Fibroblast of skin of right biceps (primary cell): ENCODE measurements at places on chromosomes 13 and 19.

- DNase-seq: no peak
These were observed 99.2 kb downstream of the SLC7A1 start for GRCh38 chr13:29496241-29496712.

GRCh38 chr19:47842941-47843340 lies 16.1 kb upstream of the TPRX2 start:
- DNase-seq: no peak

DNA sequence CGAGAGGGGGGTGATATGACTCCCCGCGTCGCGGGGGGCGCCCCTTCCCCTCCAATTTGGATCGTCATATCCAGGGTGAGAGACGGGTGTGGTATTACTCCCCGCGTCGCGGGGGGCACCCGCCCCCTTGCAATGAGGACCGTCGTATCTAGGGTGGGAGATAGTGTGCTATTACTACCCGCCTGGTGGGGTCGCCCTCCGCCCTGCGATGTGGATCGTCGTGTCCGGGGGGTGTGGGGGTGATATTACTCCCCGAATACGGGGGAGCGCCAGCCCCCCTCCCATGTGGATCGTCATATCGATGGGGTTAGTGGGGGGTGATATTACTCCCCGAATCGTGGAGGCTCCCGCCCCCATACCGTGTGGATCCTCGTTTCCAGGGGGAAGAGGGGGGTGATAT lies 29.2 kb upstream of the RGCC start:
- DNase-seq: no peak

DNA sequence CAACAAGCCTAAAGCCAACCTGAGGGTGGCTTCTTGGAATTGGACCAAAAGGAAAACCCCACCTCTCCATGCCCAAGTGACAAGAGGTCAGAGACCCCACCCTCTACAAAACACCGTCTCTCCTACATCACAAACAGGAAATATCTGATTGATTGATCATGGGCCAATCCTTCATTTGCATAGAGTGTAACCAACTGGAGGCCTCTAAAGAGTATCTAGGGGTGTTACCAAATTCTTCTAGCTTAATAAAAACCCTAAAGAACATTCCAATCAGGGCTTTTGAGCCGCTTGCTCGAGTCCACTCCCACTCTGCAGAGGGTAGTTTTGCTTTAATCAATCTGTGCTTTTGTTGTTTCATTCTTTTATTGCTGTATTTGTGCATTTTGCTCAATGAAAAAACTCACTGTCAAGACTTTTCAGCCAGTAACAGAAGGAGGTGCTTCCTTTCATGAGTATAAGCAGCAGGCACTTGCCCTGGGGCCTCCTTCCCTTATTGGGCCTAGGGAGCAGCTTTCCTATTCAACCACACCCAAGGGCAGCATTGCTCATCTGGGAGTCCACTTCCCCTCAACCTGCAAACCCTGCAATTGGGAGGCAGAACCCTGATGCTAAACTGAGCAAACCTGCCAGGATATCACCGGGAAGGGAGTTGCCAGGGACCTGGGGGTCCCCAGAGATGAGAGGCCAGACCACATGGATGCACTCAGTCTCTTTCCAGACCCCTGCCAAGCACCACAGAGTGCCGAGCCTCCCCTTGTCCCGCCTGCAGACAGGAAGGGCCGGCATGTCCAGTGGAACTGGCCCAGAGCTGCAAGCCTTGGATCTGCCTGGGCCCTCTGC lies 154.3 kb upstream of the VSTM2B start:
- no peak for DNase-seq

GRCh38 chr19:50563597-50563996 lies 4.6 kb downstream of the LRRC4B start:
- no peak for DNase-seq

GRCh38 chr19:6276447-6276846 lies 3.3 kb downstream of the MLLT1 start:
- peak; percentile 88 for DNase-seq

DNA sequence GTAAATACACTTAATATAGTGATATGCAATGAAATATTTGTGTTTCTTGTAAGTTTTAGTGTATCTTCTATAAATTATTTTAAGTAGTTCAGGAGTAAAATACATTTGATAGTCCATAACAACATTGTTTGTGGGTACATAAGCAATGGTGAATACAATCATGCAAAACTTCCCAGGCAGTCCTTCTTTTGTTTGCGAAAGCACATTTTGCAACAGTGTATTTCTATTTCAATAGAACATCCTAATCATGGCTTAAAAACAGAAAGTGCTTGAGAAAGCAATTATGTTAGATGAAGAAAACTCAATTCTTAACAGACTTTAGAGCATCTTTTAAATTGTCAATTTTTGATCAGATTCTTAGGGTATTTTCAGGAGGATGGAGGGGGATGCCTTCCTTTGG lies 155.6 kb downstream of the POSTN start:
- no peak for DNase-seq

DNA sequence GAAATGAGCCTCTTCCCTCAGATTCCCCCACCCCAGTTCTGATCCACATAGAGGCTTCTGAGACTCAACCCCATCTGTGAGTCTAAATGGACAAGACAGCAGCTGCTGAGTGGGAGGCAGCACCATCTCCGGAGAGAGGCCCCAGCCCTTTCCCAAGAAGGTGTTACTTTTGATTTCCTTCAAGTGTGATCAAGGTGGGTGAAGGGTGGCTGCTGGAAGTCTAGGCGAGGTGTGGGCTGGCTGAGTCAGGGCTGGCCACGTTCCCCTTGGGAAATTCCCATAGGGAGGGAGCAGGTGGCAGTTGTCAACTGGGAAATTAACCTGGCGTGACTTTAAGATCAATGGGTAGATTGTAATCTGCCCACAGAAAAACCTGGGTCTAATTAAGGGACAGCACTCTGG lies 148.0 kb downstream of the FOXO1 start:
- DNase-seq: no peak

DNA sequence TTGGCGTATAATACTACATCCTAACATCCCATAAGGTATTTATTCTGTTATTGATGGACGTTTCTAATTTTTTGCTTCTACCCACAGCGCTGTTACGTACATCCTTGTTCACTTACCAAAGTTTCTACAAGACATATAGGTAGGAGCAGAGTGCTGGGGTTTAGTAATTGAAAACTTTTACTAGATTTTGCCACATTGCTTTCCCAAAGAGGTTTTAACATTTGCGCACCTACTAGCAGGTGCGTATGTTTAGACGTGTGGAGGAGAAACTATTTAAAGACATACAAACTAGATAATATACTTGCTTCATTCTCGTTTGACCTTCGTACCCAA lies 559 bp upstream of the RPL21 start:
- DNase-seq: no peak

DNA sequence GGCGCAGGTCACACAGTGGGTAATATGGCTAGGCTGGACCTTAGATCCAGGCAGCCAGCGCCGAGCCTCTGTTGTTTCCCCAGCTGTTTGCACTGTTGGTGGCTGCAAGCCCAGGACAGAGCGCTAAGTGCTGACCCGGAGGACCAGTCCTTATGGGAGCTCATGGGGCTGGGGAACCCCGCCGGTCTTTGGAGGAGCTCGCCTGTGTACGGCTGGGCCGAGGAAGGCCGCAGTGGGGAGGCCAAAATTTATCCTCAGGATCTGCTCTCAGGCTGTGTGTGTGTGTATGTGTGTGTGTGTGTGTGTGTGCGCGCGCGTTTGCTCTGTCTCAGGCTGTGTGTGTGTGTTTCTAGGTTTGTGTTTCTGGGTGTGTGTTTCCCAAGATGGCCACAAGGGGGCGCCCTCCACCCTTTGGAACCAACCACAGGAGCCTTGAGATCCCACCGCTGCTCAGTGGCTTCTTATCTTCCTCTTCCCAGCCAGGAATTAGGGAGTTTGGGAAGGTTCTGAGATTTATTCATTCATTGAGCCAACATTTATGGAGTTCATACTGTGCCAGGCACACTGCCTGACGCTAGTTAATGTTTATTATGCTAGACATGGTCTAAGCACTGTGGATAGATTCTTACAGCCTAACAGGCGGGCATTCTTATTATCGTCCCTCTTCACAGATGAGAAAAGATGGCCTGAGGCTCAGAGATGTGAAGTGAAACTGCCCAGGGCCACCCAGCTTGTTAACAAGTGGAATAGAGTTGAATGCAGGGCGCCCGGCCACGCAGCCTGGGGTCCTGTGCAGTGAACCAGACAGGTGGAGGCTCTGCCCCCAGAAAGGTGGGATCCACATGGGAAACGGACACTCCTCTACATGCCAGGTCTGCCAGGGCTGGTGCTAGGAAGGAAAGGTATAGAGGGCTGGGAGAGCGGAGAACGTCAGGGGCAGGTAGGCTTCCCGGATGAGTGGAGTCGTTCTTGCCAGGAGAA lies 13.0 kb downstream of the PGLYRP1 start:
- peak; percentile 66 for DNase-seq

- DNase-seq: no peak
These were observed 209.4 kb downstream of the ITGBL1 start for GRCh38 chr13:101661839-101662238.

DNA sequence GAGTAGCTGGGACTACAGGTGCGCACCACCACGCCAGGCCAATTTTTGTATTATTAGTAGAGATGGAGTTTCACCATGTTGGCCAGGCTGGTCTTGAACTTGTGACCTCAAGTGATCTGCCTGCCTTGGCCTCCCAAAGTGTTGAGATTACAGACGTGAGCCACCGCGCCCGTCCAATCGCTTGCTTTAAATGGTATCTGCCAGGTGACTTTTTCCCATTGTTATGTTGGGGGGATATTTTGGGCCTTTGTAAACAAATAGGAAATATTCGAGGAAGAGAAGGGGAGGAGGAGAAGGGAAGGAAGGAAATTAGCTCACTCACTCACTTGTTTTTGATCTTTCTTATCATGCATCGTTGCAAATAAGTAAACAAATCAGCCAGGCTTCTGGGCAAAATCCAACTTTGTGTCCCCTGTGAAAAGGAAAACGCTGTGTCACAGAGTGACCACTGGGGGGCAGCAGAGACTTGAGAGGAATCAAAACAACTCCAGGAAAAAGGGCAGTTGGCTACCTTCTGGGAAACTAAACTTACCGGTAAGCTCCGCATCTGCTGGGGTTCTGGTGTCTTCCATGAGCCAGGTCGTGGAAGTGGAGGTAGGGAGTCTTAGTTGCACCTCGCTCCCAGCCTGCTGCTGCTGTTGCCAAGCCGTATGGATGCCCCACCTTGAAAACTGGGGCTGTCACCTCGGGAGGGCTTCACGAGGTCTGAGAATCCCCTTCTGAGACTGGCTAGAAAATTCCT lies 9.3 kb upstream of the RANBP3 start:
- DNase-seq: peak; percentile 68

DNA sequence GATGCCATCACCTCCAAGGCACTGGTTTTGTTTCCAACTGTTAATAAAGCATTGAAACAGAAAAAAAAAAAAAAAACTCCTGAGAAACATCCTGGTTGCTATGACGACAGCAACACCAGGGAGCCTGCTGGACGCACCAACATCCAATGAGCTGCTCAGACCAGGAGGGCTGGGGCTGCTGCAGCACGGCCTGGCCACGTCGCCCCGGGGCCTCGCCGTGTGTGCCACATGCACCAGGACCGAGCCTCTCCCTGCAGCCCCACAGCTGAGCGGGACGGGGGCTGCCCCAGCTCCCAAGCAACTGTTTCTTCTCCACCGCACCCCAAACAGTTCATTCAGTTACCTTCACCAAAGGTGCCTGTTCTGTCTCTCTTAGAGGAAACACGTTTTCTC lies 54.5 kb downstream of the RASA3 start:
- peak; percentile 67 for DNase-seq

- no peak for DNase-seq
These were observed 29.0 kb downstream of the GPX4 start for GRCh38 chr19:1132552-1133383.
